ENCODE measurements at places on chromosomes 5 and 9.

GRCh38 chr9:107861075-107861474 is 371.5 kb upstream of the KLF4 start:
- DNase-seq = no peak

- DNase-seq = no peak
Measured at GRCh38 chr9:133635098-133635497, 1.1 kb upstream of the DBH start.

GRCh38 chr9:124357721-124358361 is 57.4 kb downstream of the PSMB7 start:
- no peak for DNase-seq

DNA sequence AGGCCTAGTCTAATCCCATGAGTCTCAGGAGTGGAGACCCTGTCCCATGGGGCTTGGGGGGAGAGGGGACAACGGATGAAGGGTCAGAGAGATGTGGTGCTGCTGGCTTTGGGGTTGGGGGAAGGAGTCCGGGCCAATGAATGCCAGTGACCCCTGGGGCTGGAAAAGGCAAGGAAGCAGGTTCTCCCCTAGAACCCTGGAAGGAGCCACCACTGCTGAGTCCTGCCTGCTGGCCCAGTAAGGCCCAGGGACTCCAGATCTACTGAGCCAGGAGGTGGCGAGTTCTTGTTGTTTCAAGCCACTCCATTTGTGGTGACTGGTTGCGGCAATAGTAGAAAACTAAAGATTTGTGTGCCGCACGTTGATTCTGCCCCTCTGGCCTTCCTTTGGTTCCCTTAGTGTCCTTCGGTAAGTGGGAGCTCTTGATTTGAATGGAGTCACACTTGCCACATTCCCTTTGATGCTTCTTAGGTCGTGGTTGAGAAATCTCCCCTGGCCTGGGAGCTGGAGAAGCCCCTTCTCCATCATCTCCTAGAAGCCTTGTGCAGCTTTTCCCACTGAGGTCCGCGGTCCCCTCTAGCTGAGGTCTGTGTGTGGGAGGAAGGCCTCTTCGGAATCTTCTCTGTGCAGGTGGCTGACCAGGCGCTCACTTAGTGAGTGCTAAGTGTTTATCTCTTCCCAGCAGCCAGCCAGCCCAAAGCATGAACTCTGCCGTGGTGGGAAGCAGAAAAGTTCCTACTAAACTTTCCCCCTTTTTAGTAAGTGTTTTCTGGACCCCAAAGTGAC is 9.0 kb downstream of the FCN1 start:
- DNase-seq = no peak

GRCh38 chr5:169745441-169746146 is 108.5 kb downstream of the DOCK2 start:
- no peak for DNase-seq

- no peak for DNase-seq
Measured at GRCh38 chr5:58503390-58504046, 12.3 kb downstream of the GAPT start.

DNA sequence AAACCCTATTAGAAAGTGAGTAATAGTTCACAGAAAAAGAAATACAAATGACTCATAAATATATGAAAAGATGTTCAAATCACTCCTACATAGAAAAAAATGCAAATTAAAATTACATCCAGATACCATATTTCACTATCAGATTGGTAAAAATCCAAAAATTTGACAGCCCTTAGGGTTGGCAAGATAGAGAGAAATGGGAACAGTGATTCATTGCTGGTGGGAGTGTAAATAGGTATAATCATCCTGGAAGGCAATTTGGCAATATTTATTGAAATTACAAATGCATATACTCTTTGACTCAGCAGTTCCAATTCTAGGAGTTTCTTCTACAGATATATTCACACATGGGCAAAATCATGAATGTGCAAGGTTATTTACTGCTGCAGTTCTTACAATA is 273.5 kb downstream of the NR2F1-AS1 start:
- DNase-seq = no peak

DNA sequence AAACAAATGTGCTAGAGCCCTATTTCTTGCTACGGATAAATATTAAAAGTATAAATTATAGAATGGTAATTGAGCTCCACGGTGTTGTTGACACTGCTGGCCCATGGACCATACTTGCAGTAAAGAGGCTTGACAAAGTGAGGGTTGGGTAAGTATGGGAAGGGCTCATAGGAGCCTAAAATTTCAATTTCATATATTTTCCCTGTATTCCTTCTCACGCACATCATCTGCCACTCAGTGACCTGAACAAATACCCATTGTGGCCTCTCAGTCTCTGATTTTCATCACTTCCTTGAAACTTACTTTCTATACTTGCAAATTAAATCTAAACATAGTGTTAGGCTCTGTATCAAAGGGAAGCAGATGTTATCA is 116.5 kb downstream of the PIK3R1 start:
- no peak for DNase-seq

DNA sequence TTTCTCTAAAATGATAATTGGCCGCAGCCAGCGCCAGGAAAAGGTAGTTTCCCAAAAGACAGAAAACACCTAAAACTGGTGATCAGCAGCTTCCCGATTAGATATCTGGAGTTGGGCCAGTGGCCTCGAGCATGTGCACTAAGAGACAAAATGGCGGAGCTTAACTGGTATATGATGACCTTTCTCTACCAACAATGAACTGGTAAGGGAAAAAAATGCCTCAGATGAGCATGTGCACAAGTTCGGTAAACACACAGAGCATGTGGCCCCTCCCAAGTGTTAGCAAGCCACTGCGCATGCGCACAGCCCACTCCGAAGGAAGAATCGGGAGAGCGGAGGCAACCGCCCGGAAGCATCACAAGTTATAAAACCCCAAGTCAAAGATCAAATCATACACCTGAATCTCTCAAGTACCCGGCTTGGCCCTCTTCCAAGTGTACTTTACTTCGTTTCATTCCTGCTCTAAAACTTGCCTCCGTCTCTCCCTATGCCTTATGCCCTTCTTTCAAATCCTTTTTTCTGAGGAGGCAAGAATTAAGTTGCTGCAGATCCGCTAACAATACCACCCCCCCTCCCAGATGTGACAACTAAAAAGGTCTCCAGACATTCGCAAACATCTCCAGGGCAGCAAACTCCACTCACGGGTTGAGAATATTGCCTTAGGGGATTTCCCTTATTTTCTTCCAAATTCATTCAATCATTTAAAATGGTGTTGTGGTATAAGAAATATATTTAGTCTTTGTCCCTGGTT is 15.0 kb upstream of the PTBP3 start:
- peak; percentile 35 for DNase-seq

GRCh38 chr5:139425497-139425896 is 13.8 kb downstream of the DNAJC18 start:
- no peak for DNase-seq

DNA sequence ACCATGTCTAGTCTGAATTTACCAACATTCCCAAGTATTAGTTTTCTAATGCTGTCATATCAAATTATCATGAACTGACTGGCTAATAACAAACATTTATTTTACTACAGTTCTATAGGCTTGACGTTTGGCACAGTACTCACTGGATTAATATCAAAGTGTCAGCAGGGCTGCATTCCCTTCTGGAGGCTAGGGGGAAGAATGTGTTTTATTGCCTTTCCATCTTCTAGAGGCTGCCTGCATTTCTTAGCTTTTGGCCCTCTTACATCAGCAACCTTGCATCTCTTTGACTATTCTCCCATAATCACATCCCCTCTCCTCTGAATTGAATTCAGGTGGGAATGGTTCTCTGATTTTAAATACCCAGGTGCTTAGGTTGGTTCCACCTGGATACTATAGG is 84.7 kb downstream of the EDIL3 start:
- no peak for DNase-seq

DNA sequence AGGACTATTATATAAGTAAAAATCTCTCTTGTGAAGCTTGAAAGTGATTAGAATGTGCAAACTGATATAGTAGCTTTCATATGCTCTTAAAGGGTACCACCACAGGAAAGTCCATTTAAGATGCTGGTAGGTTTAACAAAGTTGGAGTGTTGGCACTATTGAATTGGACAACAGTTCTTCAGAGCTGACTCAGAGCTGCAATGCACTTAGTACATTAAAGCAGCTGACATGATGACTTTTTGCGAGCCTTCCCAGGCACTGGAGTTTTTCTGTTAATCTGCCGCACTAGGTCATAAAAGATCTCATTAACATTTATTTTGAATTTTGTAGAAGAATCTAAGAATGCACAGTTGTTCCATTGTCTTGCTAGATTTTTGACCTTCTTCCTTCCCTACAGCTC is 243.8 kb downstream of the ADAMTSL1 start:
- no peak for DNase-seq

GRCh38 chr9:126389992-126390391 is 63.4 kb downstream of the MVB12B start:
- DNase-seq = no peak

- no peak for DNase-seq
Measured at GRCh38 chr9:124485201-124485600, 22.0 kb downstream of the NR5A1 start.

DNA sequence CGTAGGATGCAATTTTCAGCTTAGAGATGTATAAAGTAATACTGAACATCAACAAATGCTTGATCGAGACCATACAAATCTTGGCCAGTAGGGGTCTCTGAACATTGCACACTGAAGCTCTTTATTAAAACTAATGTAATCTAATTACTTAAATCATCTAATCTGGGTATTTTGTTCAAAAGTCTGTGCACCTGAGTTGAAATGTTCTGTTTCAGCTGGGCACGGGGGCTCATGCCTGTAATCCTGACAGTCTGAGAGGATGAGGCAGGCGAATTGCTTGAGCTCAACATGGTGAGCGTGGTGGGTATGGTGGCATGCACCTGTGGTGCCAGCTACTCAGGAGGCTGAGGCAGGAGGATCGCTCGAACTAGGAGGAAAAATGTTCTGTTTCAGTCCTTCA is 41.0 kb downstream of the ESM1 start:
- peak; percentile 6 for DNase-seq

DNA sequence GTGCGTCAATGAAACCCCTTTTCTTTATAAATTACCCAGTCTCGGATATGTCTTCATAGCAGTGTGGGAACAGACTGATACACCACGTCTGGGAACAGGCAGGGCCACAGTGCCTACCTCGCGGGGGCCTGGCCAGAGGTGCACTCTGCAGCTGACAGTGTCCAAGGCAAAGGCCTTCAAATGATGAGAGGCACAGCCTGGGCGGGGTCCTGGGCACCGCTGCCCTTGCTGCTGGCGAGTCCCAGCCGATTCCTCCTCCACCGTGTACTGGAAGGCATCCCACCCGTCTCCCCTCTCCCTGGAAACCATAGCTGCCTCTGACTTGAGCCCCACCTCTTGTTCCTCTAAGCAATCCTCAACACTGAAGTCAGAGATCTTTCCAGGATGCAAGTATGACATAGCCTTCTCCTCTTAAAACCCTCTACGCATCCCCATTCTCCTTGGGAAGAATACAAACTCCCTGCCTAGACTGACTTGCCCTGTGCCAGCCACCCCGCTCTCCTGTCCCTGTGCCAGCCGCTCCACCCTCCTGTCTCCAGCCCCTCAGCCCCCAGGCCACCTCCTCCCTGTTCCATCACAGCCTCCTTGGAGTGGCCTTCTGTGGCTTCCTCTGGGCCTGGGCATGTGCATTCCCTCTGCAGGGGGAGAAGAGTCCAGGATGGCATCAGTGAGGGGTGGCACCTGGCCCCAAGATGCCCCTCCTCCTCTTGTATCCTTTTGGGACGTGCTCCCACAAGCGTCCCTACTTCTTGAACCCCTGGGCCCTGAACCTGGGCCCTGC is 8.1 kb upstream of the COL5A1 start:
- no peak for DNase-seq

Data from stimulated activated CD4-positive, alpha-beta T cell treated with anti-CD3 and anti-CD28 coated beads, Interleukin-1b, Interleukin-23, amount 100 ng/mL, for 1 hour (primary cell).